ENCODE measurements at places on chromosomes 4 and X.

GRCh38 chr4:127018381-127018780 is 614.4 kb upstream of the INTU start:
- DNase-seq = no peak

GRCh38 chr4:38192516-38192915 is 232.3 kb downstream of the PTTG2 start:
- DNase-seq = no peak

DNA sequence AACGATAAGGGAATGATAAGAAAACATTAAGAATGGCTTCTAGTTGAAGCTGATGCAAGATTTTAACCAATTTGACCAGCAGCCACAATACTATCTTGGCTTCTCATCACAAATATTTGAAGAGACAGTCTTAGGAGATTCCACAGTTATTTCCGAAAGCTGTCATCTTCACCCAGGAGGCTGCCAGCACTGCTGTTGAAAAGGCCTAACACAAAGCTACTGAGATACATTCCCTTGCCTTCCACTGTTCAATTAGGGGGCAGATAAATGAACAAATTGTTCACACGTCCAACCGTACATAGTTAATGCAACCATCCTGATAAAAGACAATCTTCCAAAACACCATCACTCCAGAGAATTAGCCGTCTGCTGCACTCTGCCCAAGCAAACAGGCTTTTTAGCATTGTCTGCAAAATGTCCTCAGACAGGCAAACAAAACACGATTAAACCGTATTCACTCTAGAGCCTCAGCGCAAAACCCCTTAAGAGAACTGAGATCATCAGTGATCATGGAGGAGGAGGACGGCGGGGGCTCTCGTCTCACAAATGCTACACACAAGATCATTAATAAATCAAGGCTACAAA is 189.8 kb upstream of the PSAPL1 start:
- no peak for DNase-seq

DNA sequence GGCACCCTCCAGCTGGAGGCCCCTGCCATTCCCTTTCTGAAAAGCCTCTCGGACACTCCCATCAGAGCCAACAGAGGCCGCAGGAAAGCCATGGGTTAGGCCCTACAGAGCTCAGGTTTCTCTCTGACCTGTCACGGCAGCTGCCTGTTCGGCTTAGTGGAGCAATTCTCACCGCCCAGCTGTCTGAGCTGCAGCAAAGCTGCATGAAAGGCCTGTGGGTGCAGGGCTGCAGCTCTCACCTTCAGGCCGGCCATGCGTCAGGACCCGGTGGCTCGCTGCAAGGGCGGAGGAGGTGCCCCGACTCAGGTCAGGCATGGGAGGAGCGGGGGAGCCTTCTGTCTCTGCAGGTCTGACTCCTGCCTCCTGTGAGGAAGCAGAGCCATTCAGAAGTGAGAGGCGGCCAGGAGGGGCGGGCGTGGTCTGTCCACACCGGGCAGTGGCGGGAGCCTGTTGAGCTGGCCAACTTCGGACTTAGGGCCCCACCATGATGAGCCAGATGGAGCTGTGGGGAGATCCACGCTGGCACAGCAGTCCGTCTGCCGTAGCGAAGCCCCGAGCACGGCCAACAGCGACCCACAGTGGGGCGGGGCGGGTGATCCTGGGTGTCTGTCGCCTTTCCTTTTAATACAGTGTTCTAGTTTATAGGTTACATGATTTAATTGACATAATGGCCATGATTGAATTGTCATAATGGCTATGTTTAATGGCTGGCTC is 23.4 kb downstream of the PDE6B start:
- DNase-seq = no peak

DNA sequence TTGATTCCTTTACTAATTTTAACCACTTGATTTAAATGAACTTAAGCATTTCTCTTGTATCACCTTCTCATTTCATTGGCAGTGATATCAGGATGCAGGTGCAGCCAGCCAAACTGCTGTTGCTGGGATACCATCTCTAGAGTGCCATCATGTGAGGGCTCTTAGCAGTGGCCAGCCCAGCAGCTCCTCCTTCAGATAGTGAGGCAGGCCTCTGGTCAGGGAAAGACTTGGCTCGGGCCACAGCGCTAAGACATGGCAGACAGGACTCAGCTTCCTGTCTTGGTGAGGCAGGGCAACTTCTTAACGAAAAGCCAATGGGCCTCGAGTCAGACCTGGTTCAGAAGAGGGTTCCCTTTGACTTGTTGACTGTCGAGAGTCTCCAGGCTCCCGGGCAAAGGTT is 50.0 kb downstream of the NOP14 start:
- no peak for DNase-seq

DNA sequence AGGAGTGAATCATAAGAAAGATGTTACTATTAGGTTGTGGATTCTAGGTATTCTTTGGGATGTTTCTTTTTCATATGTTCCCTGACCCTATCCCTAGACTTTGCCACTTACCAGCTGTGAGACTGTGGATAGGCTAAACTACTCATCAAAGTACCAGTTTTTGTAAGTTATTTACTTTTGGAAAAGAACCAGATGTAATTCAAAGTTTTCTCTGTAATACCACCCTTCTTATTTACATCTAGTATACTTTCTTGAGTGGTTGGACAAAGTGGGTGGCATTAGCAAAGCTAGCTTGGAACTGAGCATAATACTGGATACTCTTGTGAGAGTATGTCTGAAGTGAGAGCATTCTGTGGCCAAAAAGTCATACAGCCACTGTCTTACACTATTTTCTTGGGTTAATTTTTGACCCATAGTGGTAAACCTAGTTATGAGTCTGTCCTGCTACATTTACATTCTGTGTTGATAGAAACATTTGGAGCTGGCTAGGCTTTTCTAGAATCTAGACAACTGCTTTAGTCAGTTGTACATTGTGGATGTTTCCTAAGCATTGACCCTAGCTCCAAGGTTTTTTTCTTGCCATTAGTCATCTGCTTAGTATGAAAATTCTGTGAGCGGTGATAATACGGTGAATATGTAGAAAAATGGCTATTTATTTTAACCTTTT is 41.7 kb downstream of the KDM6A start:
- DNase-seq = no peak

- DNase-seq = no peak
Observed at GRCh38 chrX:42442745-42443144, 335.2 kb downstream of the PPP1R2C start.

DNA sequence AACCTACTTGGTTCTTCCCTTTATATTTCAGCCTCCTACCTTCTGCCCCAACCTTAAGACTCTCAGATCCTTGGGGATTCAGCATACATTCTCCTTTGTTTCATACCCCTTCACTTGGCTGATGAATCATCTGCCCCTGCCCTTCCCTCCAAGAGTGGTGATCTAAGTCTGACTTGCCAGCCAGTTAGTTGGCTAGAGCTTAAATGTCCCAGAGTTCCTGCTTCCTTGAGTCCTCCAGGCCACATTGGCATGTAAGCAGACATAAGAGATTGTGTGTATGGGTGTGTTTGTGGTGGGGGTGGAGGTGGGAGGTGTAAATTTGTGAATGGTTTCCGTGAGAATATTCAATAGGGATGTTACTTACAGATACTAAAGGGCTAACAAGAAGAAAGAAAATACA is 3.7 kb upstream of the TEX13D start:
- no peak for DNase-seq

DNA sequence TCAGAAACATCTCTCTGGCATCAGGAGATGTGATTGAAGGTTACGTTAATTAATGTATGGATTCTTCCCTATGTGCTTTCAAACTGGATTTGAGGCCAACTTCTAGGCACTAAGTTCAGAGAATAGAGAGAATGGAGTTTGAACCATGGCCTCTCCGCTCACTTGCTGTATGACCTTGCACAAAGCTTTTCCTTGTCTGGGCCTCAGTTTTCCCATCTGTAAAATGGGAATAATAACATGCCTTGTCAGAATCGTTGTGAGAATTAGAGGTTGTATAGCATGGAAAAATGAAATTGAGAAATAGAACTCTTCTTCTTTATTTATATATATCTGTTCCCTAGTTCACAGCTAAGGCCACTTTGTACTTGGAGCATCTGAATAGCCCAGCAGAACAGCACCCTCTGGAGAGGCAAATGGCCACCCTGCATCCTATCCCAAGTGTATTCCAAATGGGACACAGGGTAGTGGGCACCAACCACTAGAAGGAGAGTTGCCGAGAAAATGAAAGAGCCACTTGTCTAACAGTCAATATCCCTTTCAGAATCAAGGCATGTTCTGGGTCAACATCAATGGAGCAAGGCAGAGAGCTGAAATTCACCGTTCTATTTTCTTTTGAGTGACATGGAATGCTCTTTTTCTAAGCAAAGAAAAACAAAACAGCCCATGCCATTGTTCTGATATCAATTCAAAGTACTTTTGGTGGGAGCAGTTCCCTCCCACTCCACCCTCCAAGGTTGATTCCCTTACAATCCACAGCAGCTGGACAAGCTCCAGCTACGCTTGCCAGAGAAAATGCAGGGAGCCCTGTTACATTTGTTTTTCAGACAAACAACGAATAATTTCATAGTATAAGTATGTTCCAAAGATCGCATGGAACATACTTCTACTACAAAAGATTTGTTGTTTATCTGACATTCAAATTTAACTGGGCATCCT is 23.3 kb upstream of the MTM1 start:
- no peak for DNase-seq

- no peak for DNase-seq
Observed at GRCh38 chrX:133300591-133300990, 82.4 kb upstream of the TFDP3 start.

- DNase-seq = peak; percentile 35
Observed at GRCh38 chr4:184472614-184473498, 1.5 kb downstream of the IRF2 start.

DNA sequence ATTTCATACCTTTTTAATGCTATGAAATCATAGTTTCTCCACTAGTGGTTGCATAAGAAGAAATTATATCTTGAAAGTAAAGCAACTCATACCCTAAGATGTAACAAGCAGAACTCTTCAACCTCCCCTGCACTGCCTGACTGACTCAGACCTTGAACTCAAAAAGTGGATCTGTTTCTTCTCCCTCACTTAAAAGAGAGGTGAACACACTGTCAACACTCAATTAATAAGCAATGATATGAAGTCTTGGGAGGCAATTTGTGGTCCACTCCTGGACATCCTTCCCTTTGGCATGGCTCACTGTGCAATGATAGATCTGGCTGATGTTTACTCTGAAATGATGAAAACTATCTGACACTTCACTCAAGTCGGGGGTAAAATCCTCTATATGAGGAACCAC is 282.0 kb upstream of the DKK2 start:
- no peak for DNase-seq

GRCh38 chr4:154417373-154417673 is 74.3 kb downstream of the DCHS2 start:
- no peak for DNase-seq

GRCh38 chrX:130861462-130861861 is 41.5 kb downstream of the ENOX2 start:
- DNase-seq = peak; percentile 71

- no peak for DNase-seq
Observed at GRCh38 chr4:53174823-53175222, 191.0 kb downstream of the SCFD2 start.

DNA sequence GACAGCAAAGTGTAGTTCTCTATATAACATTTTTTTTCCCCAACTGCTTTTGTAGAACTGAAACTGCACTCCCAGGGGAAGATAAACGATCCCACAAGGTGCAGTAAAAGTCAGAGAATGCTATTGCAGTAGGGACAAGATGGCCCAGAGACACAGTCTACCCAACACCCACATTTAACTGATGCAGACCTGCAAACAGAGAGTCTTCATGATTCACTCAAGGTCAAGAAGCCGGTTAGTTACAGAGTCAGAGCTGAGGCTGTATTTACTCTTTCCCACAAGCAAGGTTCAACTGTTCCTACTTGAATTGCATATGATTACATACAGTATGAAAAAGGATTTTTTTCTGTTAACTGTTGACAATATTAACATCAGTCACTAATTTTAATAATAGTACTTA is 654.6 kb downstream of the IL1RAPL1 start:
- DNase-seq = no peak

- no peak for DNase-seq
Observed at GRCh38 chr4:69640289-69640688, 847 bp upstream of the UGT2A2 start.

DNA sequence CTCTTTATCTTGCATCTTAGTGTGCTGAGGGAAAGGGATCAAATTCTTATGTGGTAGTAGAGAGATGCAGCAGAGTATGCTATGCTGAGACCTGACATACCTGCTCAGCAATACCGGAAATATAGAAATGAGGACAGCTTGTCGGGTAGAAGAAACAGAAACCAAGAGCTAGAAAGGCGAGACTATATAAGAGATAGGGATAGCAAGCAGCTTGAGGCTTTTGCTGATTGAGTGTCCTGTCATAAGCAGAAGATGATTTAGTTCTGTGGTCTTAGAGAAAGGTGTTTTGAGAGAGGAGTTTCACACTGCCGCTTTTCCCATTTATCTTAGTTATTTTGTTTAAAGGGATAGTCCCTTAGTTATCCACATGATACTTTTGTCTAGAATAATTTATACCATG is 31.7 kb downstream of the USP9X start:
- no peak for DNase-seq

DNA sequence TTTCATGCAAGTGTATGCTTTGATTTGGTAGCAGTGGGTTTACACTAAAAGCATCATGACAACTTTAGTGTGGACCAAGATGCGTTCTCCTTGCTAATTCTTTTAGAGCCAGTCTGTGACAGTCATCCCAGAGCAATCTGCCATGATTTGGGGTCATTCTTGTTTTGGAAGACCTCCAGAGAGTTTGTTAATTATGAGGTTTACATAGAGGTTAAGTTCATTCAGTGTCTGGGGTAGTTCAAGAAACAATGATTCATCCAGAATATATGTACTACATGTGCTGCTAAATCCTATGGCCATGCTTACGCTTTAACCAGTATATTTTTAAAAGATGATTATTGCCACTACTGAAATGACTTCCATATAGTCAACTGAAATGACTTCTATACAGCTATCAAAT is 328.5 kb upstream of the AGA start:
- no peak for DNase-seq

DNA sequence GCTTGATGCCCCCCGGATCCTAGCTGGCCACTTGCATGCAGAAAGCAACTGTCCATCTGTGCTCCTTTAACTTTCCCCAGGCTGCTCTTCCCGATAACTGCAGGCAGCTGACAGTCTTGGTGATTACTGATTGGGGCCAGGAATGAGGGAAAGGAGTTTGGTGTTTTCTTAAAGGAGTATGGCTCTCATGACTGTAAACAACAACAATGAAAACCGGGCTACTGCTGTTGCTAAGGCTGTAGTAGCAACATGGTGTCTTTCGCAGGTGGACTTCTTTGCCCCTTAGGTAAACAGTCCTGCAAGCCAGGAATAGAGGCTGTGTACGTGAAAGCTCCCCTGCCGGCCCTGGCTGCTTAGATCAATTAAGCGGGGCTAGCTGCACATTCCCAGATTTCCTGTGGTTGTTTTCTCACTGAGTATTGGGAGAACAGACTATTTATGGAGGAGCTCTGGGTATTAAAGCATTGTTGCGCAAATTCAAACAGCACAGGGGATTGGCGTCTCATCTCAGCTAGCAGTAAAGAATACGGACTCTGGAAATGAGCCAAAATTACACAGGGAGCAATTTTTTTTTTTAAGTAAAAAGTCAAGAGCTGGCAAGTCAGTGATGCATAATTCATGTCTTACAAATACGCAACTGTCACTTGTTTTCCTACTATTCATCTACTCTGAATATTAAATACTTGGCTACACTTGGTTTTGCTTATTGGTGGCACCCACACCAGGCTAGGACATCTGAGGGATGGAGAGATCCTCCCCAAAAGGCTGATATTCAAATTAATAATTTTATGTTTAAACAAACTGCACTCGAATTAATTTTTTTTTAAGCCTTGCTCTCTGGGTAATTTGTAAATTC is 61.6 kb upstream of the NAP1L5 start:
- no peak for DNase-seq

Data from SK-N-DZ (cell line).